NCI-H187 (cell line): ENCODE measurements at places on chromosomes 7 and 10.

DNA sequence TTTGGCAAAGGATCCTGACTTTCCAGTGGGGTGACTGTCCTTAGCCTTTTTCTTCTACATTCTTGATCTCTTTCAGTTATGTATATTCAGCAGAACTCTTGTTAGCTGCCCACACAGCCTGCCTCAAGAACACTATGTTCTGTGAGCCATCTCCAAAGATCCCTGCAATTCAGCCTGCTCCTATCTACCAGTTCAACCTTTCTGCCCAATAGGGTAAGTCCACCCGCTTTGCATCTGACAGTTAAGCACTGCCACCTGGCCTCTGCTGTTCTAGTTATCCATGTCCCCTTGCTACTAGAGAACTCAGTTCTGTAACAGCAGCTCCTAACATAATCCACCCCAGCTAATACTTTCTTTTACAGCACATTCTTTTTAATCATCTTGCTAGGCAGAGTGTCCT is 13.5 kb downstream of the OR9A2 start:
- no peak for DNase-seq

DNA sequence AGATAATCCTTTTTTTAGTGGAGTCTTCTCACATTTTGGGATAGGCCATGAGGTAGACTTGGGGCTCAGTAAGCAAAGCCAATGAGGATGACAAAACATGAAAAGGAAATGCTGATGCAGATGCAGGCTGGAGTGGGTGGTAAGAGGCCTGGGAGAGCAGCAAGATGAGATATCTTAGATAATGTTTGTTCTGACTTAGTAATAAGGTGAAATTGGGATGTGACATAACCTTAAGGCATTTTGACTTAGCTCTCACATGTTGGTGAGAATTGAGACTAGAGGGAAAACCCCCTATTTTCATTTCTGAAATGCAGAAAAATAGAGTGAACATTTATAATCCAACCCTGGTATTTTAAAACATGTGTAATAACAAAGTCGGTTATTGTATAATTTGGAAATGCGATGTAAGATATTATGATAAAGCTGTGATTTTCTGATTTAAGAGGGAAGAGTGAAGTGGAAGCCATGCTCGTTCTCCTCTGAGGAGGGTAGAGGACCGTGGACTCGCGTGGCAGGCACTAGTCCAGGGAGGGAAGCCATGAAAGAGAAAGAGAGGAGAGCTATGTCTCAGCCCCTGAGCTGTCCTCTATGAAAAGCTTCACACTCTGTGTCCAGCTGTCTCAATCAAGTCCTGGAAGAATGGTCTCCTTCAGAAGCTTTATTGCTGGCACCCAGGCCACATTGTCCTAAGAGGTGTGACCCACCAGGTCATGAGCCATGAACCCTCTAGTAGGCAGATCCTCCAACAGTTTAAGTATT is 57.3 kb downstream of the ST7 start:
- no peak for DNase-seq

- DNase-seq = no peak
Measured at GRCh38 chr10:107880185-107880584, 715.7 kb upstream of the SORCS1 start.

- DNase-seq = no peak
Measured at GRCh38 chr7:141557360-141557759, 6.2 kb downstream of the AGK start.

DNA sequence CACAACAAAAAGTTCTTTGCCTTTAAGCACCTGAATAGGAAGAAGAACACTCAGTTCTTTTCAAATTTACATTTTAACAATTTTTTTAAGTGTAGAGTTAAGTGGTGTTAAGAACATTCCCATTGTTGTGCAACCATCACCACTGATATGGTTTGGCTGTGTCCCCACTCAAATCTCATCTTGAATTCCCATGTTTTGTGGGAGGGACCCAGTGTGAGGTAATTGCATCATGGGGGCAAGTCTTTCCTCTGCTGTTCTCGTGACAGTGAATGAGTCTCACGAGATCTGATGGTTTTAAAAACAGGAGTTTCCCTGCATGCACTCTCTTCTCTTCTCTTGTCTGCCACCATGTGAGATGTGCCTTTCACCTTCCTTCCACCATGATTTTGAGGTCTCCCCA is 155.7 kb downstream of the PLXNA4 start:
- DNase-seq = no peak

DNA sequence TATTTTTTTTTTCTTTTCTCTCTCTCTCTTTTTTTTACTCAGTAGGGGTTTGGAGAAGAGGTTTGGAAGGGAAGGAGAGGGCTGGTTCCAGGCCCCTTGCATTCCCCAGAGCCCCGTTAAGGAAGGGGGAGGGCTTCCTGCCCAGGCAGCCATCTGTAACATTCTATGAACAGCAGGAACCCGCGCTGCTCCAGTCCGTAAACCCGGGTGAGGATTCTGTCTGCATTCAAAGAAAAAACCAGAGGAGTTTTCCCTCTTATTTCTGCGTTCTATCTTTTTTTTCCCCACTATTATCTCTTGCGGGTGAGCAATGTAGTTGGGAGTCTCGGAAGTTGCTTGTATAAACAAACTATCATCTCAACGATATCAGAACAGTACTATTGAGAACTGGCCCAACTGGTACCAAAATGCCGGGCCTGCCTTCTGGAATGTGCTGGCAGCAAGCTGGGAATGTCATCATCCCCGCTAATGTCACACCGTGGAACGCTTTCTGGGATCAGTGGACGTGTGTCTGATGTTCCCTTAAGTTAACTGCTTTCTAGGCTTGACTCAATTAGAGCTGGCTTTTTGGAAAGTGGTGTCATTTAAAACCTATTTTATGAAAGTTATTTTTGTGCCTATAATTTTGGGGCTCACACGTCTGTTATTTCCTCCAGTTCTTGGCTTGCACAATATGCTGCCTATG is 153.1 kb upstream of the MEOX2 start:
- DNase-seq = no peak

DNA sequence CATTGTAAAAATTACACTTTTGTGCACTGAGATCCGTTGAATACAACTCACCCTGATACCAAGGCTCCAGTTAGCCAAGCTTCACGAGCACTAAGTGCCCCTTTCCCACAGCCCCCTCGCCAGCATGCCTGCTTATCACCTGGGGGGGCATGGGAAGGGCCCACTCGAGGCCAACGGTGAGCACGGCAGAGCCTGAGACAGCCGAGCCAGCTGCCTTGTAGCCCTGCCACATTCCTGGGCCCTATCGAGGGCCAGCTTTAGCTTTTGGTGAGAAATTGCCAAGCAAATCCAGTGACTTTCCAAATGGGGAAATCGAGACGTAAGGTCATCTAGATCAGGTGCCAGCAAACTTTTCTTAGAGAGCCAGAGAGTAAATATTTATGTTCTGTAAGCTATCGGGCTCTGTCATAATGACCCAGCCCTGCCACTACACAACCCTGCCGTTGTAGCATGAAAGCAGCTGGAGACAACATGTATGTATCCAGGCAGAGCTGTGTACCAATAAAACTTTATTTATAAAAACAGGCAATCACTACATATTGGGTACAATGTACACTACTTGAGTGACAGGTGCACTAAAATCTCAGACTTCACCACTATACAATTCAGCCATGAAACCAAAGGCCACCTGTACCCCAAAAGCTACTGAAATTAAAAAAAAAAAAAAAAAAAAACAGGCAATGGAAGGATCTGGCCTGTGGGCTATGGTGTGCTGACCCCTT is 83.6 kb downstream of the FAM53B start:
- DNase-seq = no peak

DNA sequence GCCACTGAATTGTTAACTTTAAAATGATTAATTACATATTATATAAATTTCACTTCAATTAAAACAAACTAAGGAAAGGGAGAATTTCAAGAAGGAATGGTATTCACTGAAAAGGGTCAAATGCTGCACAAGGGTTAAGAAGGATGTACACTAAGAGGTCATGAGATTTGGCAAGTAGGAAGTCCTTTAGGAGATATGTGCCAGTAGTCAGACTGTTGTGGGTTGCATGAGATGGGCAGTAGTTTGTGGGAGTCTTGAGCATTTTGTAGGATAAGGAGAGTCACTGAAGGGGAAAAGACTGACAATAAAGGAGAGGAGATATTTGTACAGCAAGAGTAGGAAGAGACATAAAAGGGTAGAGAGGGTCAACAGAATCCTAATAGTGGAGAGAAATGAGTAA is 12.4 kb upstream of the PTPN12 start:
- no peak for DNase-seq

- DNase-seq = no peak
Measured at GRCh38 chr10:116470768-116471415, 43.2 kb downstream of the PNLIPRP3 start.

DNA sequence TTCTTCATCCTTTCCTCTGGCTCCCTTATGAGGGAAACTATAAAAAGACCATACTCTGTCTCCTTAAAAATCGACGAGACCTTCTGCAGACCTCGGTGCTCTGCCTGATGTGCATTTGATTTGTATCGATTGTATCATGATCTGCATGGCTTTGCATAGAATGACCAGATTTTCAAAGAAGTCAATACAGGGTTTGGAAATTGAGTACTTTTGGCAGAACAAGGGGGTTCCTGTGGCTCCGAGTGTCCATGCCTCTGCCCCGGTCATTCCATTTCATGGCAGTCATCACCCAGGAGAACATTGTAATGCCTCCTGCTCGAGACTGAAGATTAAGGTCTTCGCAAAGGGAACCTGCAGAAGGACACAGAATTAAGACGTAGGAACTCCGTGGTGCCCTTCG is 685 bp downstream of the CASP2 start:
- DNase-seq = peak; percentile 56

DNA sequence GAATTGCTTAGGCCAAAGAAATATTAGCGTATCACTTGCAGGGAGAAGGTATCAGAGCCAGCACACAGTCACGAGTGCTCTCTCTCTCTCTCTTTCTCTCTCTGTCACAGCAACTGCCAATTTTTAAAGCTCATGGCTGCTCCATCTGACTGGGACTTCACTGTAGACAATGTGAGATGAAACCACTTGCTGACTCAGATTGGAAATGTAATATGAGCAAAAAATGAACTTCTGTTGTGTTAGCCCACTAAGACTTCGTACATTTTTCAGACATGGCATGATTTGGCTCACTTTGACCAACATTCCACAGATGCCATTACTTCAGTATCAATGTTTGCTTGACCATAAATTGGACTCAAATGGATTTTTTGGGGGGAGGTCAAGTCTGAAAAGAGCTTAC is 68.1 kb downstream of the DGKB start:
- DNase-seq = no peak

DNA sequence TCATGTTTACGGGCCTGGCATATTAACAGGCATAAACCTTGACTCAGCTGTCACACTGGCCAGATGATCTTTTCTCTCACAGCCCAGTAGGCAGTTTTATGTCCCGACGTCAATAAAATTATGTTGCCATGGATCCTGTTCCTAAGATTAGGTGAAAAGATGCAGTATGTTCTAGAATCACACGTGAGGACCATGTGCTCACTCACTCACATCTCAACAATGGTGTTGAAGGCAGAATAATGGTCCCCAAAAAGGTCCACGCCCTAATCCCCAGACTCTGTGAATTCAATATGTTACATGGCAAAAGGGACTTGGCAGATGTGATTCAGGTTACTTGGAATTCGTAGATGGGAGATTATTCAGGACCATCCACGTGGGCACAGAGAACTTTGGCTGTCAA is 3.5 kb downstream of the DOCK1 start:
- no peak for DNase-seq

DNA sequence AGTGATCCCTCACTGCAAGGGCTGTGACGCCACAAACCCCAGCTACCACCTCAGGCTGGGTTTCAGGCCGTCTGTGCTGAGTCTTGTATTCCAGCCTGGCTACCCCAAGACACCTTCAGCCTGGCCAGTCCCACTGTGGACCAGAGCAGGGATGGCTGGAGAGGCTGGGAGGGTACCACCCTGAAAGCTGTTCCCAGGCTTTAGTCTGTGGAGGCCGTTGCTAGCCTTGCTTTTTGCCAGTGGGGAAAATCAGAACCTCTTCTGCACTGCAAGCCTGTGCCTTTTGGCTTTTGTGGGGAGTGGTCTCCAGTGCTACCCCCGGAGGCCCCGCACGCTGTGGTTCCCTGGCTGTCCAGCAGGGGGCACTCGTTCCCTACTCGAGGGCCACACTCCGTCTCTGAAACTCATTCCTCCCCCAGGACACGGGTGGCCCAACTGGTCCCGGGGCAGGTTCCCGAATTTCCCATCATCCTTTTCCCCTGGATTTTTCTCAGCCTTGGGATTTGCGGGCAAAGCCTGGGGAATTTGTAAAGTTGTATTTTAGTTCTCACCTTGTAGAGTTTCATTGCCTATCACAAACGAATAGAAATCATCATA is 128.4 kb upstream of the BTBD16 start:
- DNase-seq = no peak

DNA sequence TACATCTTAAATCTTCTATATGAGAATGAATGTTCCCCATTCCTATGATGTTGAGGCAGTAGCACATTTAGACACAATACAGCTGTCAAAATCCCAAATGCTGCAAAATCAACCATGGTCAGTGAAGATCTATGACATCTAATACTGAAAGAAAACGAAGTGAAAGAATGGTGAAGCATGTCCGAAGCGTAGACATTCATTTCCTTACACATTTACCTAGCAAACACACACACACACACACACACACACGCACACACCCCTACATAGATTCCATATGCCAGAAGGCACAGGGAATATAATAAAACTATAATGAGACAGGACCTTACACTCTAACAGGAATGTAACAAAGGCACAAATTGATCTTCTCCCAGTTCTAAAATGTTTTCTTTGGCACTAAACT is 32.5 kb downstream of the CCDC6 start:
- no peak for DNase-seq

DNA sequence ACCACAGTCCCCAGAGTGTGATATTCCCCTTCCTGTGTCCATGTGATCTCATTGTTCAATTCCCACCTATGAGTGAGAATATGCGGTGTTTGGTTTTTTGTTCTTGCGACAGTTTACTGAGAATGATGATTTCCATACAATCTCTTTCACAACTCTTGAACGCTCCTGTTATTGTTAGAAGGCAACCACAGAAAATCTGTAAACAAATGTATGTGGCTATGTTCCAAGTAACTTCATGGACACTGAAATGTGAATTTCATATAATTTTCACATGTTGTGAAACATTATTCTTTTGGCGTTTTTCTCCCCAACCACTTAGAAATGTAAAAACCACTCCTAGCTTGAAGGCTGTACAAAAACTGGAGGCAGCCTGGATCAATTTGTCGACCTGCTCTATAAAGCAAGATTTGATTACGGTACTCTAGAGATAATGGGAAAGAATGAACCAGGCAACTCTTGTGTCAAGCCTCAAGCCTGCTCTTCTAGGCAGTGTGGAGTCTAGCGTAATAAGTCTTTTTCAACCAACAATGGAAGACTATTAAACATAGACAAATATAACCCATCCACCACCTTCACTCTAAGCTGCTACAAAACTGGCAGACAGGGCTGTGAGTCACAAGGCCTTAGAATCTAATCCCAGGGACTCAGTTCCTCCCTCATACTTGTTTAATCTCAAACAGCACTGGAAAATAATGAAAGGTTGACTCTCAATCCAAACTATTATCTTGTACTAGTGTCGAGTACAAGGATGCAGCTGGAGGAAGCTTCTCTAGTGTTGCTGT is 22.7 kb downstream of the ARL3 start:
- DNase-seq = no peak
